ENCODE measurements at places on chromosomes 2 and 18. TPM values are rescaled to one million over a fixed set of nuclear protein-coding genes. Genes with fewer than 3 reads are reported as not detected.

The MCFD2 gene
- total RNA-seq, result 65.4 TPM

The KYNU gene
- total RNA-seq, result 3.8 TPM

The CFC1 gene
- 0.76 TPM for total RNA-seq

DNA sequence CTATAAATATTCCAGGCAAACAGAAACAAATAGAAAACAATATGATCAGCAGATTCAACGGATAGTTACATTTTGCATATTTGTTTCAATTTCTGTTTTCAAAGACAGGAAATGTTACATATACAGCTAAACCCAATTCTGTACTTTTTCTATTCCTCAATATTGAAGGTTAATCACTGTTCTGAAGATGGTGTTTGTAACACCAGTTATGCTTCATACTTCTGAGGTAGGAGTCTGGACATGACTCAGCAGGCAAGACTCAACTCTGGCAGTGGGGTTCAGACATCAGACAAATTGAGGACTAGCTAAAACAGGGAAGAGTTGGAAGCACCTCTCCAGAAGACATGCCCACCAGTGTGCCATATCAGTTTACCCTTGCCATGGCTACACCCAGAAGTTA is 16.6 kb downstream of the SERPINB13 start:
- no peak for DNase-seq

DNA sequence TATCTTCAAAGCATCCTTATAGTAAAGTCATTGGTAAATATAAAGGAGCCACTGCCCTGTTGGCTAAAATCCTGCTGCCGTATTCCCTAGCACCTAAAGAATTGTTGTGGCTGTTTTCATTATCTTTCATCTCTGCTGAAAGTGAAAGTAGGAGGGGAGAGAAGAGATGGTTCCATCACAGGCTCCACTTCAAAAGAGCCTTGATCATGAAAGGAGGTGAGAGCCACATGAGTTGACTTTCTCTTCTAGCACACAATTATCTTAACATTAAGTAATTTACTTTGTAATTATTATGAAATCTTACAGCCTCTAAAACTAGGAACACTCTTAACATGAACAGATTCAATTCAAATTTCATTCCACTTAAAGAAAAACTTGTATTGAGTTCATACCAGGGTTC is 1050.9 kb upstream of the LRRTM1 start:
- DNase-seq, result no peak

- no peak for DNase-seq
Measured at GRCh38 chr2:216714376-216714775, 19.0 kb upstream of the IGFBP5 start.

The GCKR gene
- total RNA-seq, result 1.1 TPM

DNA sequence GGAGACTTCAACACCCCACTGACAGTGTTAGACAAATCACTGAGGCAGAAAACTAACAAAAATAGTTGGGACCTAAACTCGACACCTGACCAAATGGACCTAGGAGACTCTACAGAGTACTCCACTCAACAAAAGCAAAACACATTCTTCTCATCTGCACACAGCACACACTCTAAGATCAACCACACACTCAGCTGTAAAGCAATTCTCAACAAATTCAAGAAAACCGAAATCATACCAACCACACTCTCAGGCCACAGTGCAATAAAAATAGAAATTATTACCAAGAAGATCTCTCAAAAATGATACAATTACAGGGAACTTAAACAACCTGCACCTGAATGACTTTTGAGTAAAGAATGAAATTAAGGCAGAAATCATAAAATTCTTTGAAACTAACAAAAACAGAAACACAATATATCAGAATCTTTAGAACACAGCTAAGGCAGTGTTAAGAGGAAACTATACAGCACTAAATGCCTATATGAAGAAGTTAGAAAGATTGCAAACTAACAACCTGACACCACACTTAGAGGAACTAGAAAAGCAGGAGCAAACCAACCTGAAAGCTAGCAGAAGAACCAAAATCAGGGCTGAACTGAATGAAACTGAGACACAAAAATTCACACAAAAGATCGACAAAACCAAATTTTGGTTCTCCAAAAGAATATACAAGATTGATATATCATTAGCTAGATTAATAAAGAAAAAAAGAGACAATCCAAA is 46.3 kb downstream of the RTTN start:
- no peak for DNase-seq

The LOXL3 gene
- total RNA-seq, result 8.4 TPM

The RGPD6 gene
- 10.0 TPM for total RNA-seq

- DNase-seq, result no peak
Measured at GRCh38 chr2:186755066-186755465, 61.2 kb downstream of the FAM171B start.

DNA sequence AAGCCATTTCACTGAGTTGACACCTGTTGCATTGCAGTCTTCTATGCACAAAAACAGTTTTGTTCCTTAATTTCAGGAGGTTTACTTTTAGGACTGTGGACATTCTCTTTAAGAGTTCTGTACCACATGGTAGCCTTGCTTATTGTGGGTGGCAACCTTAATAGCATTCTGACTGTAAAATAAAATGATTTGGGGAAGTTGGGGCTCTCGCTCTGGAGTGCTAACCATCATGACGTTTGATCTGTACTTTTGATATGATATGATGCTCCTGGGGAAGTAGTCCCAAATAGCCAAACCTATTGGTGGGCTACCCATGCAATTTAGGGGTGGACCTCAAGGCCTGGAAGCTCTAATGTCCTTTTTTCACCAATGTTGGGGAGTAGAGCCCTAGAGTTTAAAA is 3.4 kb downstream of the CTLA4 start:
- DNase-seq, result no peak

The CIDEA gene
- 17.2 TPM for total RNA-seq

The SPAG16 gene
- total RNA-seq, result 18.6 TPM

DNA sequence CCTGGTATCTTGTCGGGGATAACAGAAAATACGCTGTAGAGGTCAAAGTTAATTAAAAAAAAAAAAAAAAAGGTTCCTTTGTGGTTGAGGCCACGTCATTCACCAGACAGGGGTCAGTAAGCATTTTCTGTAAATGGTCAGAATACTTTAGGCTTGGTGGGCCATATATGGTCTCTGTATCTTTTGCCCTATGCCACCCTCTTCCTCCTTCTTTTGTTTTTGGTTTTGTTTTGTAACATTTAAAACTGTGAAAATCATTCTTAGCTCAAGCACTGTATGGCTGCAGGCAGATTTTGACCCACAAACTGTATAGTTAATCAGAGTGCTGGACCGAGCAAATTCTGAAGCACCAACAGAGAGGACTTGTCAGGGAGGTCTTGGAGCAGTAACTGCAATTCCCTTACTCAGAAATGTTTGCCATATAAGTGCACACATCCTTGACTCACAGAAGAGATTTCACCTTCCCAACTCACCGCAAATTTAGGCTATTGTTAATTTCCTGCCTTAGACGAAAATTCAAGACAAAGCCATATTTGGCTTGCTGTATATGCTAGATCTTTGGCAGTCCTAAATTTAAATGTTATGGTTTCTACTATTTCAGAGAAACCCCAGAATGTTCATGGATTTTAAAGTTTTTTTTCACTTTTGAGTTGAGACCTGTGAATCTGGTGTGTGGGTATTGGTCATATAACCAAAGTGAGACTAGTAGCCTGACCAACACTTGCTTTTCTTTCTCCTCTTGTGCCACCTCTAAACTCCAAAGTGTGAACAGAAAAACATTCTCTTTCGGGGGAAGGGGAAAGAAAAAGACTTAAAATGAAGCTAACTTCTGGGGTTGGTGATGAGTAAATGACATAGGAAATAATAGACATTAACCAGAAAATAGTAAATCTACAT is 65.4 kb downstream of the DOCK10 start:
- no peak for DNase-seq

DNA sequence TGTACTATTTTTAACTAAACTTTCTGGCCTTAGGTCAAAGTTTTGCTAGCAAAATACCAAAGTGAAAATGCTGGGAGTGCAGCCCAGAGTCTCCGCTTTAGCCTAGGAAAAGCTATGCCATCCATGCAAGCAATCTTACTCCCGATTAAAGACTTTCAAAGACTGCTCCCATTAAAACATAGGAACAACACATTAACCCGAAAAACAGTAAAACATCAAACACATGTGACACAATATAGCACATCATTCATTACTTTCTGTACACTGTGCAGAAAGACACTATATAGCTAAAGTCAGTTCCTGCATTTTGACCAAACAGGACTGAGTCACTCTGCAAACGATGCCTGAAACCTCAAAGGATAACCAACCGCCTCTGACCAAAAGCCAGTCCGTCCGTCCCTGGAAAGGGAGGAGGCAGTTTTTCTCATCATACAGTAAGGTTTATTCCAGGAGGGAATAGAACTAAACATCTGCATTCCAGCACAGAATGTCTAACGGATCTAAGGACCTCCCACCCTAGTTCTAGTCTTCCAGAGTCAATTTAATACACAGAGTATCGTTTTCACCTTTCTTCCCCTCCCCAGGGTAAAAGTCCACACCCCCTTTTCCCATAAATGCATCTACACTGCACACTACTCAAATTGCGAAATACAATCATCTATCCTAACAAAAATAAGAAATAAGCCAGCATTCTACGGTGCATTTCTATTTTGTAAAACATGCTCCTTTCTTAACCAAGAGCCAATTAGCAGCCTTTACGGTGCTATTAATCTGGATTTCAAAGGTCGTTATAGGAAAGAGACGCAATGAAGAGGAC is 1.7 kb downstream of the ROCK2 start:
- DNase-seq, result no peak

DNA sequence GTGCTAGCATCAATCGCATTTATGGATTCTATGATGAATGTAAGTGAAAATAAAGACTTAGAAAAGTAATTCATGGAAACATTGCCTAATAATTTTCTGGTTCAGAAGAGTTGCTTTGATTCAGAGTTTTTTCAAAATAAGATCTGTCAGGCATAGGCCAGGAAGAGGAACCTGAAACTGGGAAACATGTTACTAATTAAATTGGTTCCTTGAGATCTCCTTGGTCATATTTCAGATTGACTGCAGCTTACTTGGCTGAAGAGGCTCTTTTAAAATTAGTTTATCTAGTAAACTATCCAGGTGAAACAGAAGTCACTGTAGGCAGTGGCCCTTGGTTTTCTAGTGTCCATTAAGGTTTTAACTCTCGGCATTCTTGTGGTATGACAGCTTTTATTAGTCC is 27.4 kb downstream of the PPP1CB start:
- no peak for DNase-seq

The CXCR1 gene
- total RNA-seq, result 0.58 TPM

DNA sequence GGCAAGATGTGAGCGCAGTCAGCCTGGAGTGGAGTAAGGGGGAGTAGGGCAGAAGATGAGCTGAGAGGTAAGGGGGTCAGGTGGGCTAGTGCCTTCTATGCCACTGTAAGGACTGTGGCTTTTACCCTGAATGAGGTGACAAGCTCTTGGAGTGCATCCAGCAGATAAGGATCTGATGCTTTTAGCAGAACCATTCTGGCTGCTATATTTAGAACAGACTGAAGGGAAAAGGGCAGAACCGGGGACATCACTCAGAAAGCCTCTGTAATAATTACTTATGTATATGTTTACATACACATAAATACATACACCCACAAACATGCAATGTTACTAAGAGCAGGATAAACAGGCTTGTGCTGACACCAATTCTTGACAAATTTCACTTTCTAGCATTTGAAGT is 124.8 kb downstream of the DTNB start:
- no peak for DNase-seq

- DNase-seq, result peak; percentile 37
Measured at GRCh38 chr2:128317181-128317898, 1.3 kb downstream of the HS6ST1 start.

The GKN1 gene
- not detected for total RNA-seq

The RNASEH1 gene
- 17.3 TPM for total RNA-seq

DNA sequence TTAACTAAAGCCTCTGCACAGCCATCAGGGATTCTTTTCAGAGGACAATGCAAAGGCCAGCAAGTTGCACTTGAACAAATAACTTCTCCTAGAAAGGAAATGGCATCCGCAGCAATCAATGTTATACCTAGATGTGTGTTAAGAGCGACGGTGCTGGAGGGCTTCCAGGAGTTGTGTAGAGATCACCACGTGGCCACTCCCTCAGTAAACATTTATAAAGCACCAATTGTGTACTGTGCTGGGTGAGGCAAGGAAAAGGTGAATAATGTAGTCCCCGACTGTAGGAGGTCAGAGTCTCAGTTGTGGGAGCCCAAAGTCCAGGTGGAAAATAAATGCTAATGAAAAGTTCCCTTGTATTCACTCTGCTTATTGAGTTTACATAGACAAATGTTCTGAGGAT is 135.0 kb downstream of the ALK start:
- DNase-seq, result no peak

- no peak for DNase-seq
Measured at GRCh38 chr2:197571627-197572271, 55.9 kb downstream of the MOB4 start.

- DNase-seq, result no peak
Measured at GRCh38 chr2:207567671-207568070, 37.9 kb downstream of the CREB1 start.

DNA sequence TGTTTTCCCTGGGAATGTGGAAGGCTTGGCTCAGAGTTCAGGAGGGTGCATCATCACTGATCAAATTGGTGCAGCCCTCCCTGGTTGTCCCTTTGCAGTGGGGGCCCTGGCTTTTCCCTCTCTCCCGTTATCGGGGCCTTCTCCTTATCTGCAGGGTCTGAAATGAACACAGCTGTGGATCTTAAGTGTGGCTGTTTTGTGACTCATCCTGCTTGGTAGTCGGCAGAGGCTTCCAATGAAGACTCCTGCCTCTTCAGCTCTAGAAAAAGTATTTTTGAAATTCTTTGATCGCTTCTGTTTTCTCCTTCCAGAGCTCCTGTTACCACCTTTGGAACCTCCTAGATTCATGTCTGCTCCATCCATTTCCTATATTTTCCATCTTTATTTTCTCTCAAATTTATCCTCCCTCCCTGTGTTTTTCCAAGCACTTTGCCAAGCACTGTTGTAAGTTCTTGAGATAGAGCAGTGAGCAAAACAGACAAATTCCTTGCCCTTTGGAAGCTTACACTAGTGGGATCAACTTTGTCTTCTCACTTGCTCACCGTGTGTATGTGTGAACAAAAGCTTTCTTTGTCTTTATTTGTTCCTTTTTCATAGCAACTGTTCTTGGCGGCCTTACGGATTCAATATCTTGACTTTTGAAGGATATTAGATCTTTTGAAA is 45.7 kb downstream of the RALB start:
- no peak for DNase-seq

The C2orf80 gene
- total RNA-seq, result not detected

The GULP1 gene
- total RNA-seq, result 10.8 TPM

DNA sequence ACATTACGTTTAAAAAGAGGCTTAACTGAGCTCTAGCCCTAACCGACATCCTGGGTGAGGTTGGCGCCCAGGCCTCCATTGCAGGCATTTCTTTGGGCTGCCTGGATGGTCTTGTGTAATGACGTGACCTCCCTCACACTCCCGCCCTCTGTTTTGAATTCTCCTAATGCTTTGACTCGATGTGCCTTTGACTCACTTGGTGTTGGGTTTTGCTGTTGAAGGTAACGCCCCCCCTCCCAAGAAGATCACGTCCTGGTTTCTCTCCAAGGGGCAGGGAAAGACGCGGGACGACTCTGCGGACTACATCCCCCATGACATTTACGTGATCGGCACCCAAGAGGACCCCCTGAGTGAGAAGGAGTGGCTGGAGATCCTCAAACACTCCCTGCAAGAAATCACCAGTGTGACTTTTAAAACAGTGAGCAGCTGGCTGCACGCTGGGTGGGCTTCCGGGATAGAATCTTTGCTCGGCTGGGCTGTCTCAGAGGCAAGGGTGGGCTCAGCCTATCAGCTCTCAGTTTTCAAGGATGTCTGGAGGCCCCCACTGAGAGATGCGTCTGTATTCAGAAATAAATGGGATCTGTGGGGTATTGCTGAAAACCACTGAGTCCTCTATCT is 87.9 kb upstream of the ATG16L1 start:
- DNase-seq, result no peak

Measured in left cardiac atrium (tissue), 4 donors.